ENCODE measurements at places on chromosomes 1 and 21.
A peak's percentile ranks its signal among the peaks of the same experiment; 100 is the strongest.

DNA sequence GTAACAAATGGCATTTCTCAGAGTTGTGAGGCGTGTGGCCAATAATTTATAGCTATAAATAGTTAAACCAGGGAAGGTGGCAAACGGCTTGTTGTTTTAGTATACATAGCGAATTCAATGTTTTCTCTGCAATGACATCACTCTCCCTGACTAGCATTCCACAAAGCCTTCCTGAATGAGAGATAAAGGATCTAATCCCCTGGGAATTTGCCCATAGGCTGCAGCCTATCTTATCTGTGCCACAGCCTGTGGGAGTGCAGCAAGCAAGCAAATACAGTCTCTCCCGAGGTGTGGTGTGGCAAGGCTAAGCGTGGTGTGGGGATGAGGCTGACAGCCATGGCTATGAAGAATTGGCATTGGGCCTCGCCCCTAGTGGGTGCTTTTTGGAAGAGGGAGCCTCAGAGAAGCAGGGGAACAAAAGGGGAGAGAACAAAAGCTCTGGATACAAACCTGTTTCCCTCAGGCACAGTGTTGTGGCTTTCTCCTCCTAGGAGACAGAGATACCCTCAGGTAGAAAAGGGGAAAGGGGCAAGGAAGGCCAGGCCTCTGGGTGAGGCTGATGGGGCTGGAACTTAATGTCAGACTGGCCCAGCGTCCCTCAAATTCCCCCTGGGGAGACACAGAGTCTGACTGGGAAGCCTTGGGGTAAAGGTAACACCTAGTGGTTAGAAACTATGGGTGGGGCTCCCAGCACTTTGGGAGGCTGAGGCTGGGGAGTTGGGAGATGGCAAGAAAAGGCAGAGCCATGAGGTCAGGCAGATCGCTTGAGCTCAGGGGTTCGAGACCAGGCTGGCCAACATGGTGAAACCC lies 8.9 kb downstream of the TAGLN2 start:
- DNase-seq = peak; percentile 97

DNA sequence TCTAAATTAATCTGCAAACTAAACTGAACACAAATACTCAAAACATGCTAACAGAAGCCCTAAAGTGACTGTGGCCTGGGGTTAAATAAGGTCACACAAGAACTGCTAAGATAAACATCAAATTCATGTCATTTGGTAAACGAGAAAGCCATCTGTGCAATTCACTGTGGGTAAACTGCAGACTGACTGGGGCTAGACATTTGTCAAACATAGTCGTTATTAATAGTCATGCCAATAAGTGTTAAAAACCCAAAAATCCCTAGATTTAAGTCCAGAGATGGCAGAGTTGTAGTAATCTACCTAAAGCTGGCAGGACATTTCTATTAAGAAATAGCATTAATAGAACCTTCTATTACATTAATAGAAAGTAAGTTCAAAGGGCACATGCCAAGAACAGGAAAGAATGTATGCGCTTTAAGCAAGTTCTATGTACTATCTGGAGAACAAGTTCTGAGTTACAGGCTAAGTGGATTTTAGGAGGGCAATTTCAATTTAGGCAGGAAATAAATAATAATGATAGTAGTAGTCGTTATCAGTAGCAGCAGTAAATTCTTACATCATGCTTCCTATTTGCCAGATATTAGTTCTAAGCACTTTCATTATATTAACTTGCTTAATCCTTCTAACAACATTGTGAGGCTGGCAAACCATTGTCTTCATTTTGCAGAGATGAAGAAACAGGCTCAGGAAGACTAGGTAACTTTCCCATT lies 8.6 kb downstream of the EDEM3 start:
- peak; percentile 57 for DNase-seq

- no peak for DNase-seq
These were observed 41.3 kb downstream of the PLPPR4 start for GRCh38 chr1:99305626-99306025.

DNA sequence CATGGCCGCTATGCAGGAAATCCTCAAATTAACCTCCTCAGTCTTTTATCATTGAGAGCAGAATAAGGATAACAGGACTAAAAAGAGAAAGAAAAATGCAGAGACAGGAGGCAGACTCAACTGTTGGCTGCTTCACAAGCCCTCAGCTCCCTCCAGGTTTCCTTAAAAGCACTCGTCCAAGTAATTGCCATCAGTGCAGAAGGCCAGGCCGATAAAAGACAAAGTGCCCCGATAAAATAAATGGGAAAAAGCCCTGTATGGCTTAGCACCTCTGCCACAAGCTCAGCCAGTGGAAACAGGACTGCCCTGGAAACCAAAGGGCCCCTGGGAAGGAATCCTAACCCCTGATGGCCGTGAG lies 8.1 kb downstream of the S100A6 start:
- no peak for DNase-seq

DNA sequence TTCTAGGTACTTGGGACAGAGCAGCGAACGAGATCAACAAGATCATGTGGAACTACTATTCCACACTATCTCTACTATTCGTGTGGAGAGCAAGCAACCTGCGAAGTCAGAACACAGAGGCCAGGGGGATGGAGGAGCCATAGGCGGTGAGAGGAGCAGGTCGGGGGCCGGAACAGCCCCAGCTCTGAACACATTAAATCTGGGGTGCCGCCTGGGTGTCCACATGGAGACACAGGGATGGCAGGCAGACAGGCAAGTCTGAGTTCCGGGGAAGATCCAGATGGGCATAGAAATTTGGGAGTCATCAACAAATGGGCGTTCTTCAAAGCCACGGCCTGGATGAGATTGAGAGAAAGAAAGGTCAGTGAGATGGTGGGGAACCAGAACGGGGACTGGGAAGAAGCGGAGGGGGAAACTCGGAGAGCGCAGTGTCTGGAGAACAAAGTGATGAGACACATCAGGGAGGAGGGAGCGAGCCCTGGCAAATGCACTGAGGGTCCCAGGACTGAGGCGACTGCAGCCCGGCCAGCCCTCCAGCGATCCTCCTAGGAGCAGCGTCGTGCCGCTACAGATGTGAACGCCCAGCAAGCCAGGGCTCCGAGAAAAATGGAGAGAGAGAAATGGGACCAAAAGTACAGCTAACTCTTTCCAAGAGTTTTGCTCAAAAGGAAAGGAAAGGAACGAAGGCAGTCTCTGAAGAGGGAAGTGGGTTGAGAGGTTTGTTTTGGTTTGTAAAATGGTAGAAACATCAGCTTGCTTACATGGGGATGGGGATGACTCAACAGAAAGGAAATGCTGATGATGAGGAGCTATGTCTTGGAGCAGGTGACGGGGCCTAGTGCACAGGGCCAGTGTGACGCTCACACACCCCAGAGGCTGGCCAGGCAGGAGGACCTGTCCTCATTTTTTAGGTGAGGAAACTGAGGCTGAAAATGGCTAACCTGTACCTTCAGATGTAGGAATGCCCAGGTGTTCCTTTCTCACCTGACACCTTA lies 84.5 kb downstream of the GLIS1 start:
- DNase-seq = no peak

GRCh38 chr1:17207046-17207445 lies 2.1 kb downstream of the PADI1 start:
- no peak for DNase-seq

DNA sequence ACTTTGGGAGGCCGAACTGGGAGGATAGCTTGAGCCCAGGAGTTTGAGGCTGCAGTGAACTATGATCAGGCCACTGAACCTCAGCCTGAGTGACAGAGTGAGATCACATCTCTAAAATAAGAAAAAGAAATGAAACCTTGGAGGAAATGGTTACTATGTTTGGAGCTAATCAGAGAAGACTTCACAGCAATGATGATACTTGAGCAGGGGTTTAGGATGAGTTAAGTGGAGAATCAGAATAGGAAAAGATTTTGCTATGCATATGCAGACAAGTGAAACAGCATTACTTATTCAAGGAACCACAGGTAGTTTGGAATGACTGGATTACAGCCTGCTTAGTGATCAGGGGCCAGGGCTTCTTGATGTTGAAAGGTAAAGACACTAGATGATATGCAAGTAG lies 1.3 kb upstream of the CD5L start:
- DNase-seq = no peak

DNA sequence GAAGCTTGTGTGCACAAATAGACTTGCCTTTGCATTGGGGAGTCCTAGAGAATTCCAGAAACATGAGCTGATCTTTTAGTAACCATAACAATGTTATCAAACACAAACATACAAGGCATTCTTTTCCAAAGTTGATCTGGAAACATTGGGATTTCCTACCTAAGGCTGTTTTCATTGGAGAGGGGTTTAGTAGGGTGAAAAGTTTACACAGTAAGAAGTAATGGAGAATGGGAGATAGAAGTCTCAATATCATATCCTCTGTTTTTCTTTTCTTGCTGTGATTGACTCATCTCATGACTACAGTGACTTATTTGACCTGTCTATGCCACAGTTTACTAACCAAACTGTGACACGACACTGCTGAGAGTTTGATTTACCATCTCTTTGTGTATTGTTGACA lies 65.6 kb upstream of the PLA2G4A start:
- no peak for DNase-seq

GRCh38 chr21:38315122-38315521 lies 58.3 kb downstream of the KCNJ15 start:
- no peak for DNase-seq

- DNase-seq = no peak
These were observed 32.9 kb upstream of the ATP2B4 start for GRCh38 chr1:203593723-203594122.

- DNase-seq = no peak
These were observed 607.5 kb upstream of the BRINP3 start for GRCh38 chr1:191085121-191085520.

DNA sequence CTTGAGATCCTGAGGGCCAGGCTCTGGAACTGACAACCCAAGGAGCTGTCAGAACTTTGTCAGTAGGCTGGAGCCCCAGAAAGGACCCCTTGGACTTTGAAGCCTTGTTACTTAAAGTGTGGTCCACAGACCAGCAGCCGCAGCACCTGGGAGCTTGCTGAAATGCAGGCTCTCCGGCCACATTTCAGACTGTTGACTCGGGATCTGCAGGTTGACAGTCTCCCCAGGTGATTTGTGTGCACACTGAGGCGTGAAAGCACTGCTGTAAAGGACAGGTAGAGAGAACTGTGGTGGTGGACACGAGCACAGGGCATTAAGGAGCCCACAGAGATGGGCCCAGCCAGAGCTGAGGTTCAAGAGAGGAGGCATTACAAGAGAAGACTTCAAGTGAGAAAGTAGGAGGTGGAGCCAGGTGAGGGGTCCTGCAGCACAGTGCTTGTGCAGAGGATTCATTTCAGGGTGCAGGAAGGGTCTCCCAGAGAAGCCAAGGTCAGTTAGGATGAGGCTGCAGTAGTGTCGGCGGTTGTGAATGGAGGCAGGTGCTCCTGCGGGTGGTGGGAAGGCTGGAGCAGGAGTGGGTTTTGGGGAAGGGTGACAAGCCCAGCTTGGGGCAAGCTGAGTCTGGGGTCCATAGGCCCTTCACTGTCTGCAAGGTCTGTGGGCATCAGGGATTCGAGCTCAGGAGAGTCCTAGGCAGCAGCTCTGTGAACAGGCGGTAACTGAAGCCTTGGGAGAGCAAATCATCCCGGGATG lies 4.6 kb downstream of the HYI start:
- DNase-seq = no peak

- no peak for DNase-seq
These were observed 24.3 kb downstream of the H3-3A start for GRCh38 chr1:226086776-226087175.

DNA sequence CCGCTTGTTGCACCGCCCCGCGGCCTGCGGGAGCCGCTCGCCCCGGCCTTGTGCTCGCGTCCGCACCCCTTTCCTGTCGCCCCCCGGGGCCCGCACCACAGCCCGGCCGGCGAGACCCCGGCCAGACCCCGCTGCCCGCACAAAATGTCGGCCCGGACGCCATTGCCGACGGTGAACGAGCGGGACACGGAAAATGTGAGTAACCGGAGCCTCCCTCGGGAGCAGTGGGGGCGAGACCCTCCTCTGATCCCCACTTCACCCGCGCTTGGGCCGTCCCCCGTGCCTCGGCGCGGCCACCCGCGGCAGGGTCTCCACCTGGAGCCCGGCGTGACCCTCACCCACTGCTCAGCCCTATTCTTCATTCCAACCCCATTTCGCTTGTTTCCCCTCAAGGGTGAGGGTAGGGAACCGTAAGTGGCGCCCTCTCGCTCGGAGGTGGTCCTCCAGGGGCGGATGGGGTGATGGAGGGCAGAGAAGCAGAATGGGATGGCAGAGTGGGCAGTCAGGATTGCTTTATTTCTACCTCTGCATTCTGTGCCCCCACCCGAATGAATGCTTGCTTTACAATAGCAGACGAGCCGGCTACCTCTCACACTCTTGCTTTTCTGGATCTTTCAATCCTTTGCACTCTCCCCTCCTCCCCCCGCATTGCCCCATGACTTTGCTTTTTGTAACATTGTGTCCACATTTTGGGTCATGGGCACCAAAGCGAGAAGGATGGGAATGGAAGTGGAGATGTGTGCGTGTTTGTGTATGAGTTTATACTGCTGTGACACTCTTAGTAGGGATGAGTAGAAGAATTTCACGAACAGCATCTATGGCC lies 954 bp downstream of the MARK1 start:
- no peak for DNase-seq

DNA sequence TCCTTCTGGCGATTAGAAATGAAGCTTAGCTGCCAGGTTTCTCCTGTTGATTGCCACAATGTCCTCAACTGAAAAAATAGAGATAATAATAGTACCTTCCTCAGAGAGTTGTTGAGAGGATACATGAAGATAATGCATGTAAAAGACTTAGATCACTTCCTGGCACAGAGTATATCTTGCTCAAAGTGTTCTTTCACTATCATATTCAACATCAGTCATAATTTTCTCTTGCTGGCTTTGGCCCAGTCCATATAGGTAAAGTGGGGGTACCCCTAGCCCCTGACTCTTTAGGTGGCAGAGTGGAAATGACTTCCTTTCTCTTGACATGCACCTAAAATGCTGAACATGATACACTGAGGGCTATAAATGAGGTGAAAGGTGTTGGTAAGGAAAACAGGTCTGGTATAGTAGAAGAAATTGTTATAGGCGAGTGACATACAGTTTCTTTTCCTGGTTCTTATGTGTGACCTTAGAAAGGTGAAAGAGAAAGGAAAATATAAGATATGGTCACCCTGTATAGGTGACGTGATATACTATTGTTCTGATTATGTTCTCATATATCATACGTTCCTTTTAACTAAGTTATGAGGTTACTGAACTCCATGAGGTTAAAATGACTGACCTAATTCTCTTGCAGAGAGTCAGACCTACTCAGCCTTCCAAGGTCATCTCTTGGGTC lies 209.9 kb upstream of the DEPDC1 start:
- DNase-seq = no peak

DNA sequence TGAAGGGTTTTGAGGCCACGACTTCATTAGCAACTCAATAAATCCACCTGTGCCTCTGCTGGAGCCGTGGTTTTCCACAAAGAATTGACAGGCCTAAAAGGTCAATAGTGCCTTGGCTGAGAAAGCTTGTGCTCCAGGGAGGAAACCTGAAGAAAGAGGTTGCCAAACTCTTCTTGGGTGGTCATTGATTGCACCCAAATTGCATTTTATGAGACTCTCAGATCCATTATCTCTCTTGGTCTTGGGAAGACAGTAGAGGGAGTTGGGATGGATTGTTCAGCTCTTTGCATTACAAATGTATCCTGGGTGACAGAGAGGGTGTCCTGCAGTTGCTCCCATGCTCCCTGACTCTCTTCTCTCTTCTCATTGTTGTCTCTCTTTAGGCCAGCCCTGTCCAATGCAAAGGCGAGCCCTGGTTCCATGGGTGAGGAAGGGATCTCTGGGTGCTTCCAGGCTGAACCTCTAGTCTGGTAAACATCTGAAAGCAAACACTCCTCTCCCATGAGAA lies 46.1 kb upstream of the HTR1D start:
- no peak for DNase-seq

Measured in LNCaP clone FGC (cell line).